ENCODE measurements at places on chromosomes 7 and 10.
A peak's percentile ranks its signal among the peaks of the same experiment; 100 is the strongest.

DNA sequence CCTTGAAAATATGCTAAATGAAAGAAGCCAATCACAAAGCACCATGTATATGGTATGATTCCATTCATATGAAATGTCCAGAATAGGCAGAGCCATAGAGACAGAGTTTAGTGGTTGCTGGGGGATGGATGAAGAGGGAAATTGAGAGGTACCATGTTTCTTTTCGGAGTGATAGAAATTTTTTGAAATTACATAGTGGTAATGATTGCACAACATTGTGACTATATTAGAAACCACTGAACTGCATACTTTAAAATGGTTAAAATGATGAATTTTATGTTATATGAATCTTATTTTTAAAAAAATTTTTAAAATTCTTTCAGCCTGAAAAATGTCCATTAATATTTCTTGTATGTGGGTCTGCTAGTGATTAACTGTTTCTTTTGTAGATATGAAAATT lies 26.1 kb downstream of the DNAJC9 start:
- no peak for DNase-seq

GRCh38 chr10:47020471-47020870 lies 109.2 kb downstream of the PTPN20 start:
- no peak for DNase-seq

DNA sequence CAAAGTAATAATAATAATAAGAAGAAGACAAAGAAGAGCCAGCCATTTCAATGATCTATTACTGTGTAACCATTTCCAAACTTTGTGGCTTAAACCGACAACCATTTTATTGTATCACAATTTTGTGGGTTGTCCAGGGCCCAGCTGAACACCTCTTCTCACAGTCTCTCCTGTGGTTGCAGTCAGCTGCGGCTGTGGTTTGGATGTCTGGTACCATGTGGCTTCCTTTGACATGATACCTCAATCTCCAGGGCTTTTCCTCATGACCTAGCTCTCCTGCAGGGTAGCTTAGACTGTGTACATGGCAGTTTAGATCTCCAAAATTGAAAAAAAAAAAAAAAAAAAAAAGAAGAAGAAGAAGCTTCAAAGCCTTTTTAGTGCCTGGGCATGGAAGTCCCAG lies 72.6 kb upstream of the NFKB2 start:
- no peak for DNase-seq

GRCh38 chr10:24804392-24804791 lies 80.7 kb upstream of the ARHGAP21 start:
- no peak for DNase-seq

GRCh38 chr7:102066476-102066875 lies 220.2 kb upstream of the SH2B2 start:
- no peak for DNase-seq

DNA sequence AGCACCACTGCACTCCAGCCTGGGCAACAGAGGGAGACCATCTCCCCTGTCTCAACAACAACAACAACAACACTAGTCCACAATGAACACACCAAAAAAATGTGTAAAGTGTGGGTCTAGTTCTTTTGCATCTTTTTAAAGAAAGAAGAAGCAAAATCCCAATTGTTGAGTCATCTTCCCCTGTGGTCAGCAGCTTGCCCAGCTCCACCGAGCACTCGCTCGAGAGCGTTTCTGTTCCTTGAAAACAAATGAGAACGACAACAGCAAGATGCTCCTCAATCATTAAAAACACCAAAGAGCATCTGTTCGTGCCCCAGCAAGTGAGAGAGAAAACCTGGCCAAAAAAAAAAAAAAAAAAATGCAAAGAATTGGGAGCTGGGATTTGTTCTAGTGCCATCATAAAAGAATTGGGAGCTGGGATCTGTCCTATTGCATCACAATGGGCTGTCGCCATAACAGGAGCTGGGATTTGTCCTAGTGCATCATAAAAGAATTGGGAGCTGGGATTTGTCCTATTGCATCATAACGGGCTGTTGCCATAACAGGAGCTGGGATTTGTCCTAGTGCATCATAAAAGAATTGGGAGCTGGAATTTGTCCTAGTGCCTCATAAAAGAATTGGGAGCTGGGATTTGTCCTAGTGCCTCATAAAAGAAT lies 118.1 kb downstream of the PTPRN2 start:
- no peak for DNase-seq

- no peak for DNase-seq
Observed at GRCh38 chr7:52107355-52107754, 790.7 kb upstream of the COBL start.

DNA sequence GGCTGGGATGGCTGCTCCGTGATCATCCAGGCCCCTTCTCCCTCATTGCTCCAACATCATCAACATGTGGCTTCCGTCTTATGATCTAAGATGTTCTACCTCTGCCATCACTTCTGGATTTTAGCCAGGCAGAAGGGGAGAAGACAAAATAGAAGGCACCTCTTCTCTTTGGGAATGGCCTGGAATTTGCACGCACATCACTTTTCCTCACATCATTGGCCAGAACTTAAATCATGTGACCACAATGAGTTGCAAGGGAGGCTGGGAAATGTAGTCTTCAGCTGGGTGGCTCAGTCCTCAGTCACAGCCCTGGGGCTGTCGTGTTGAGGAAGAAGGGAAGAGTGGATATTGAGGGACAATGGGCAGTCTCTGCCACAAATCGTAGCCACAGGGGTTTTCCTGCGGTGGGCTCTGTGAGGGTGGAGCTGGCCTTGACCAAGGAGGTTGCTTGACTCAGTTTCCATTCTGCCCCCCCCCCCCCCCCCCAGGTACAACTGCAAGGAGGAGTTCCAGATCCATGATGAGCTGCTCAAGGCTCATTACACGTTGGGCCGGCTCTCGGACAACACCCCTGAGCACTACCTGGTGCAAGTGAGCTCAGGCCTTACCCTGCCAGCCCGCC lies 50.3 kb downstream of the PALD1 start:
- DNase-seq: no peak

GRCh38 chr7:135095450-135095849 lies 52.4 kb upstream of the TMEM140 start:
- no peak for DNase-seq

DNA sequence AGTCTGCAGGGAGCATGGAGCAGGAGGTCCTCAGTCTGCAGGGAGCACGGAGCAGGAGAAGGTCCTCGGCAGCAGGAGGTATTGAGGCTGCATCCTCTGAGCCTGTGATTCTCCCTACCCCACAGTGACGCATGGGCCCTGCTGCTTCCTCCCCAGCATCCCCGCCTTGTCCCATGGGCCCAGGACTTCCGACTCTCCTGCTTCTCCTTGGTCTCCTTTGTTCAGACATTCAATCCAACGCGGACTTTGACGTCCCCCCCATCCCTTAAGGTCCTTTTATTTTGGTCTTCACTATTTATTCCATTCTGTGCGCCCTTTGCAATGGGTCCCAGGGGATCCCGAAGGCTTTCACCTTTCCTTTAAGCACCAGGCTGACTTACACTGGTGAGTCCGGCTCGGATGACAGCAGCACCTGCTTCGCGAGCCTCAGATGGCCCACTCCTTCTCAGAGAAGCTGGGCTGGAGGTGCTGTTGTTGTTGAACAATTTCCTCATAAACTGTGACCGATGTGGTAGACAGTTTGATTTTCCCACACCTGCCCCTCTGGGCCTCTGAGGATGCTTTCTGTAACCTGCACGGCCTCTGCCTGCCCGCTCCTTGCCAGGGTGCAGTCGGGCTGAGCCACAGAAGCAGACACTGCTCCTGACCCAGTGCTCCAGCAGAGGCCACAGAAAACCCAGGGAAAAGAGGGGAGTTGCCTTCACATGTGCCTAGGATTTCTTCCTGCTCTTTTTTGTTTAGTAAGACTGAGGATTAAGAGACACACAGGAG lies 407.2 kb upstream of the SHH start:
- DNase-seq: no peak

GRCh38 chr7:157557263-157557662 lies 220.5 kb downstream of the DNAJB6 start:
- no peak for DNase-seq

DNA sequence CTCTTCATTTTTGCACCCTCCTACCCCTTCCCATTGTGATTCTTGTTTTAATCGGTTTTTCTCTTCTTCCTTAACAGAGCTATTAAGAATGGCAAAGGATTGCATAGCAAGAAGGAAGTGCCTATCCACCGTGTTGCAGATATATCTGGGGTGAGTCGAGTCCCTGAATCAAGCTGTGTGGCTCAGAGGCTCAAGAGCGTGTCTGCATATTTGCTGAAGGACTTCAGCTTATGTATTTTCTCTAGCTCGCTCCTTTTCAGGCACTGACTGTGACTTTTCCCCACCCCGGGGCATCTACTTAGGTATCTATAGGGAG lies 126.6 kb downstream of the LRRC4 start:
- no peak for DNase-seq

DNA sequence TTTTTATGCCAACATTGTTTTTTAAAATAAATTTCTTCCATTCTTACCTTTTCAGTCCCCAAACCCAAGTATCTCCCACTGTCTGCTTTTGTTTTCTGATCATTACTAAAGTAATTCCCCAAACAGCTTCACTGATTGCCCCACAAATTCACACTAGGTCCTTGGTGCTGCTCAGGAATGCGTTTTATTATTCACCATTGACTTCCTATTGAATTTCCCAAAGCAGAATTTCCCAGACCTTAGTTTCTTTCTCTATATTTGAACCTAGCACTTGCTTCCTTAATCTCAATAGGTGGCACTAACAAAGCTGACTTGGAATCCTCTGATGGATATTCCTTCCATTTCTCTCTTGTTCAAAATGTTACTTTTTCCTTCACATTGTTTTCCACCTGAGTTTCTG lies 52.2 kb downstream of the FZD1 start:
- DNase-seq: no peak

- DNase-seq: no peak
Observed at GRCh38 chr10:5453749-5454489, 41.6 kb downstream of the NET1 start.

DNA sequence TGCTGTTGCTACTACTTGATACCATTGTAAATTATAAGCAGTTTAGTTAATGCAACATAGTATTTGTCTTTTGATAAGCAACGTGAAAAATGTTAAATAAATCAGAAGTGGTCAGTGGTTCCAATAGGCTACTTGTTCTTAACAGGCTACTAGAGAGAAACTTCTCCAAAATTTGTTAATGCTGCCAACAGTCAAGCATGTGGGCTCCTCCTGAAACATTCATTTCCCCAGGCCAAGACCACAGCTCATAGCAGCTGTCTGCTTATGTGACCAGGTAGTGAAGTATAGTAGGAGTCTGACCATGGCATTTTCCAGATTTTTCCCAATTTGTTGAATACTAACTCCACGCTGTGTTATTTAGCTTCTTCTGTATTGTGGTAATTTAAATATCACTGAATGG lies 81.0 kb downstream of the CYP51A1 start:
- no peak for DNase-seq

DNA sequence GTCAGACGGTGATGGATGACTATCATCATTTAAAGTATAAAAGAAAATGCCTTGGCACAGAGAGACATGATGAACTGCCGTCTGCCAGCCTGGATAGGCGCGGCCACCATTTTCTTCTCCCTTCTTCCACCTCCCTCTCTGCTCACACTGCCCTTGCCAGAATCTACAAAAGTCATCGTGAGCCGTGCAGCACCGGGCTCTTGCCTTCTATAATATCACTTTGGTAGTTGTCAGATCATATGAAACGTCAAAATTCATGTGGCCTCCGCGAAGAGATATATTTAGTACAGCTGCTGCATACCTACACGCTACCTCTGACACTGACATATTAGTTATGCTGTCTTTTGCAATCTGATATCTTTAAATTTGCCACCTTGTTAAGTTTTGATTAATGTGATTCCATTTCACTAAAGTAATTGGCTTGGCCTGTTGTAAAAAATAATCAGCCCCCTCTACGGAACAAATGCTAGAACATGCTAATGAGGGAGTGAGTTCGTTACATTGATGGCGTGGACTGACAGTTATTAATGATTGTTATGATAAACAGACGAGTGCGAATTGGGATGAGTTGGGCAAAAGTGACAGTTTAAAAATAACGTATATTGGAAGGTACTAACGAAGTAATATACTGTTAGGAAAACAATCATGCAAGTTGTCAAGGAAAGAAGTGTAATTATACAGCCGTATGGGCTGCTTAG lies 214.9 kb downstream of the LRMDA start:
- DNase-seq: no peak

- DNase-seq: no peak
Observed at GRCh38 chr10:24207341-24207740, 1.6 kb upstream of the KIAA1217 start.

GRCh38 chr10:46282842-46283574 lies 3.8 kb upstream of the ANTXRL start:
- DNase-seq: peak; percentile 94

DNA sequence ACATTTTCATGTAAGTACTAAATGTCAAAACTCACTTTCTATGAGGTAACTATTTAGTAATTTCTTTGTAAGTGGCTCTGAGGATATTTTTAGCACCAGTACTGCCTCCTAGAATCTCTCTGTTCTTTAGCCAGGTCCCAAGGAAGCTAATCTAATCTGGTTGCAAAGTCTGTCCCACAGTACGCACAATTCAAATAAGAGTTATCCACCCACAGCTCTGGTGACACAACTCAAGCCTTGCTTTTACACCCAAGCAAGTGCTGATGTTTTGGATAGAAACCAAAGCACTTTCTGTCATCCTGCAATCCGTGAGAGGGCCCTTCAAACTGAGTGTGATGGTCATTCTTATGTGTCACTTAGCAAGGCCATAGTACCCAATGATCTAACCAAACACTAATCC lies 14.5 kb downstream of the GIMAP5 start:
- no peak for DNase-seq

GRCh38 chr7:29300026-29300480 lies 105.5 kb downstream of the CHN2 start:
- DNase-seq: no peak

GRCh38 chr10:112950714-112951358 lies 789 bp downstream of the TCF7L2 start:
- DNase-seq: no peak

DNA sequence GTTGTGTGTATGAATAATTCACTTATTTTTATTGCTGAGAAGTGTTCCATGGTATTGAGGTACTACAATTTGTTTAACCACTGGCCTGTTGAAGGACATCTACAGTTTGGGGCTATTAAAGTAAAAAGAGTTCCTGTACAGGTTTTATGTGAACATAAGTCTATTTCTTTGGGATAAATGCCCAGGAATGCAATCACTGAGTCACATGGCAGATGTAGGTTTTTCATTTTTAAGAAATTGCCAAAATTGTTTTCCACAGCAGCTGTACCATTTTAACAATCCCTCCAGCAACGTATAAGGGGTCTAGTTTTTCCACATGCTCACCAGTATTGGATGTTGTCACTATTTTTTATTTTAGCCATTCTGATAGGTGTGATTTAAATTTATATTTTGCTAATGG lies 243.9 kb downstream of the TNS3 start:
- no peak for DNase-seq

GRCh38 chr7:24812305-24812945 lies 55.2 kb upstream of the GSDME start:
- no peak for DNase-seq

- no peak for DNase-seq
Observed at GRCh38 chr7:6446838-6447580, 745 bp downstream of the DAGLB start.

GRCh38 chr10:93940881-93941280 lies 47.1 kb downstream of the SLC35G1 start:
- DNase-seq: no peak

Data from frontal cortex (tissue), 4 donors.